ENCODE measurements at places on chromosomes 13 and 19.

- DNase-seq, result no peak
These were observed 35.9 kb downstream of the OXGR1 start for GRCh38 chr13:96958286-96958891.

DNA sequence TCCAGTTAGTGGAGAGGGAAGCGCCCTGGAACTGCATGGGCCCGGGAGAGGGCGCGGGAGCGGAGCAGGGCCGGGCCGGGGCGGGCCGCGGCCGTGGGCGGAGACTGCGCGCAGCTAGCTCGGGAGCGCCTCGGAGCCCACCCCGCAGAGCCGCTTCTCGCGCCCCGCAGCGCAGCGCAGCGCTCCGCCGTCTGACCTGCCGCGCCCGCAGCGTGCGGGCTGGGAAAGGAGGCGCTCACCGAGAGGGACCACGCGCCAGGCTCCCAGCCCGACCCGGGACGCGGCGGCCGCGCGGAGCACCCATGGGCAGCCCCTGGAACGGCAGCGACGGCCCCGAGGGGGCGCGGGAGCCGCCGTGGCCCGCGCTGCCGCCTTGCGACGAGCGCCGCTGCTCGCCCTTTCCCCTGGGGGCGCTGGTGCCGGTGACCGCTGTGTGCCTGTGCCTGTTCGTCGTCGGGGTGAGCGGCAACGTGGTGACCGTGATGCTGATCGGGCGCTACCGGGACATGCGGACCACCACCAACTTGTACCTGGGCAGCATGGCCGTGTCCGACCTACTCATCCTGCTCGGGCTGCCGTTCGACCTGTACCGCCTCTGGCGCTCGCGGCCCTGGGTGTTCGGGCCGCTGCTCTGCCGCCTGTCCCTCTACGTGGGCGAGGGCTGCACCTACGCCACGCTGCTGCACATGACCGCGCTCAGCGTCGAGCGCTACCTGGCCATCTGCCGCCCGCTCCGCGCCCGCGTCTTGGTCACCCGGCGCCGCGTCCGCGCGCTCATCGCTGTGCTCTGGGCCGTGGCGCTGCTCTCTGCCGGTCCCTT is at the start of gene MLNR:
MLNR (plus strand) TSS at position 303 of the 820 bp plus-strand sequence; CDS start at position 303, 0 bp downstream.
- peak; percentile 16 for DNase-seq

- DNase-seq, result peak; percentile 82
These were observed 4.9 kb upstream of the TNFSF14 start for GRCh38 chr19:6674868-6675305.

DNA sequence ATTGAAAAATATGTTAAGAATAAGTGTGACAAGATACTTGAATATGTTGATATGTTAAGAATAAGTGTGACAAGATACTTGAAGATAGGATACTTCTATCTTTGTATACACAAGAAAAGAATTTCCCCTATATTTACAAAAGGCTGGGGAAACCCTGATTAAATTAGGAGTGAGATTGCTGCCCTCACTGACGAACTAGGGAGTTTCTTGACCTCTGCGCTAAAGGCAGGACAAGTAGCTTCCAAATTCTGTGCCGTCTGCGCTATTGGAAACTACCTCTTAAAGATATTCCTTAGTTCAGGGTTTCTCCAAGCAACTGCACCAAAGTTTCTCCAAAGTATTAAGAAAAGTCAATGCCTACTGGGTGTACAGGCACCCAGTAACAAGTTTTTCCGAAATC is 730 bp downstream of the ZNF260 start:
- DNase-seq, result no peak

DNA sequence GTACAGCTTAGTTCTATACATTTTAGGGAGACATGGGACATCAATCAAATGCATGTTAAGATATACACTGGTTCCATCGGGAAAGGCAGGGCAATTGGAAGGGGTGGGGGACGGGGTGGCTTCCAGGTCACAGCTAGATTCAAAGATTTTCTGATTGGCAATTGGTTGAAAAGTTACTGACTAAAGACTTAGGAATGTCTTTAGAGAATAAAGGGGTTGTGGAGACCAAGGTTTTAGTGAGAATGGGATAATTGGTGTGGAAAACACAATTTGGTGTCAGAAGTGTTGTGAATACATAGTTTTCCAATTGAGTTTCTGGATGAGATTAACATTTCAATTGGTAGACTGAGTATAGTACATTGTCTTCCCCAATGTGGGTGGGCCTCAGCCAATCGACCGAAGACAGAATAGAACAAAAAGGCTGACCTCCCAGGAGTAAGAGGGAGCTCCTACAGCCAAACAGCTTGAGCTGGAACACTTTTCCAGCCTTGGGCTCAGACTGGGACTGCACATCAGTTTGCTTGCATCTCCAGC is 988 bp upstream of the CCDC169 start:
- DNase-seq, result no peak

- no peak for DNase-seq
These were observed 25.9 kb downstream of the RCN3 start for GRCh38 chr19:49553451-49554271.

DNA sequence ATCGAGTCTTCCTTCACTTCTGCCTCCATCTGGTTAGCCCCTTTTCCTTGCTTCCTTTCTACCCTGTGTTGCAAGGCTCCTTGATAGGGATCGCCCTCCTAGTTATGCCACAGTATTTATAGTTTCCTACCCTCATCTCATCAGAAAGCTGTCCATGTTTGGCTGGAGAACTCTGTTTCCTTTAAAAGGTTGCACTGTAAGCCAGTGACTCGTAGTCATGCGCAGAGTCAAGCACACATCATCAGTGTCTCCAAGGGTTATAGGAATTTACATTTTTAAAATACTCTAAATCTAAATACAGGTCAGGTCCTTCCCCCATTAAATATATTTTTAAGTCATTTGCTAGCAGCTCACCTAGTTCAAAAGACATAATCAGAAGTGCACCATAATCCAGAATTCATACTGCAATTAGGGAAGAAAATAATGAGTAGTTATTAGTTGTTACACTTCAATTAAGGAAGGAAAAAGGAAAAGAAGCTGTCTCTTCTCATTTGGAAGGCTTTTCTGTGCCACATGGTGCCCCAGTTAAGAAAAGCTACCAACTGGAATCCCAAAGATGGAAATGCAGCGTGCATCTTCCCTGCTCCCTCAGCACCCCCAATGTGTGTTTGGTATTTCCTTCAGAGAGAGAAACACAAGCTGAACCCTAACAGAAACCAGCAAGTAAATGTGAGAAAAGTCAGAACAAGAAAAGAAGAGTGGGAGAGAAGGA is 81.0 kb downstream of the GPR12 start:
- DNase-seq, result no peak

- DNase-seq, result no peak
These were observed 171.7 kb downstream of the LACC1 start for GRCh38 chr13:44051405-44051804.

- no peak for DNase-seq
These were observed 7.8 kb upstream of the DGKH start for GRCh38 chr13:42040730-42041010.

GRCh38 chr13:75458696-75459422 is 23.1 kb downstream of the TBC1D4 start:
- no peak for DNase-seq

GRCh38 chr19:45478454-45479238 is 10.8 kb downstream of the FOSB start:
- peak; percentile 90 for DNase-seq

- no peak for DNase-seq
These were observed 3.3 kb downstream of the P2RY11 start for GRCh38 chr19:10114651-10115391.

GRCh38 chr13:90951663-90952062 is 395.8 kb upstream of the MIR17HG start:
- no peak for DNase-seq

DNA sequence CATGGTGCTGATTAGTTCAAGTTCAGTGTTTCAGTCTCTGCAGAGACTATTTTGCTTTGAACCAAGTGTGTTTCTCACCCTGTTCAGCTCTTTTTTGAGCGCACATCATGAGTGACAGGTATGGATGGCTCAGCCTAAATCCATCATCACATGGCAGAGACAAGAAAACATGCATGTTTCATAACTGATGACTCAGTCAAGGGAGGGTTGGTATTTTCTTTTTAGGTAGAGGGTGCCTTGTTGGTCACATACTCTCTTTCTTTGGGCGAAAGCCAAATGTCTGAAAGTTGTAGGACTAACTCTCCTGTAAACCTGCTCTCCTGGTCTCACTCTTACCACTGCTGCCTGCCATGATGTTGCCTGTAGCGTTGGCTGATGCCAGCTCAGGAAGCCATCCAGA is 48.1 kb upstream of the RAP2A start:
- no peak for DNase-seq

DNA sequence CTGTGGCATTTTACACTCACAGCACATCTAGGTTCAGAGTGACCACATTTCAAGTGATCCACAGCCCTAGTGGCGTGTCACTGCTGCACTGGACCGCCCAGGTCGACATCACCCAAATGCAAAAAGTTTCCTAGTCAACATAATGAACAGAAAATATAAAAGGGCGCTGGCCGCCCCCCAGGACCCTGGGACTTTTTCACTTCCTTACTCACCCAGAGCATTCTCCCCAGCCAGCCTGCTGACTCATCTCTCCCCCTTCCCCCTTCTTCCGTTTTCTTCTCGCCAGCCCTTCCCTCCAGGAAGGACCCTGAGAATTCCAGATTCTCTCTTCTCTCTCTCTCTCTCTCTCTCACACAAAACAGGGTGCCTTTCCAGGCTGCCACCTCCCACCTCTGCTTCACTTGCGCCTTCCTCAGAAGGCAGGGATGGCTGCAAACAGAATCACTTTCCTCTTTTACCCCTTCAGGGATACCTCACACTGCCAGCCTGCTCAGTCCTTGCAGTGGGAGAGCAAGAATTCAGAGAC is 21.0 kb upstream of the GRWD1 start:
- DNase-seq, result no peak

- DNase-seq, result no peak
These were observed 43.8 kb downstream of the SPRY2 start for GRCh38 chr13:80297094-80297493.

GRCh38 chr13:113669755-113670341 is 2.8 kb downstream of the GRK1 start:
- DNase-seq, result peak; percentile 26

DNA sequence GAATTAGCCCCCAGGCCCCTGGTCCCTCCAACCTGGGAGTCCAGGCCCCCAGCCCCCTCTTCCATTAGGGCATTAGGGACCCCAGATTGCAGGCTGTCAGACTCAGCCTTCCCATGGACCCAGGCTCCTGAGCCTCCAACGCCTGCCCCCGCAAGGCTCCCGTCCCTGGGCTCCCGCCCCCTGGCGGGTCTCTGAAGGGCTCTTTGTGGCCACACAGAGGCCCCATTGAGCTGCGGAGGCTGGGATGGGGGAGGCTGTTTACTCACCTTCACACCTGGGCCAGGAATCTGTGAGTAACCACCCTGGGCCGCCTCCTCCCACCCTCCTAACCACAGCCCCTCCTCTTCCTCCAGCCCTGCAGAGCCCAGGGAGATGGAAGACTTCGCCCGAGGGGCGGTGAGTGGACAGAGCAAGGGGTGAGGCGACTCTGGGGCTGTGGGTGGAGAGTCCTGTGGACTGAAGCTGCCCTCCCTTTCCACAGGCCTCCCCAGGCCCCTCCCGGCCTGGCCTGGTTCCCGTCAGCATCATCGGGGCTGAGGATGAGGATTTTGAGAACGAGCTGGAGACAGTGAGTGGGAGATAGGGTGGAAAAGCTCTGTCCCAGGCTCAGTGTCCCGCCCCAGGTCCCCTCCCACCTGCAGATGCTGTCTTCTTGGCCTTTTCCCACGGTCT is 4.9 kb downstream of the ARHGEF1 start:
- DNase-seq, result peak; percentile 93

- no peak for DNase-seq
These were observed 67.5 kb downstream of the STARD13 start for GRCh38 chr13:33218020-33218419.

- no peak for DNase-seq
These were observed 22.4 kb downstream of the NAXD start for GRCh38 chr13:110637747-110638146.

DNA sequence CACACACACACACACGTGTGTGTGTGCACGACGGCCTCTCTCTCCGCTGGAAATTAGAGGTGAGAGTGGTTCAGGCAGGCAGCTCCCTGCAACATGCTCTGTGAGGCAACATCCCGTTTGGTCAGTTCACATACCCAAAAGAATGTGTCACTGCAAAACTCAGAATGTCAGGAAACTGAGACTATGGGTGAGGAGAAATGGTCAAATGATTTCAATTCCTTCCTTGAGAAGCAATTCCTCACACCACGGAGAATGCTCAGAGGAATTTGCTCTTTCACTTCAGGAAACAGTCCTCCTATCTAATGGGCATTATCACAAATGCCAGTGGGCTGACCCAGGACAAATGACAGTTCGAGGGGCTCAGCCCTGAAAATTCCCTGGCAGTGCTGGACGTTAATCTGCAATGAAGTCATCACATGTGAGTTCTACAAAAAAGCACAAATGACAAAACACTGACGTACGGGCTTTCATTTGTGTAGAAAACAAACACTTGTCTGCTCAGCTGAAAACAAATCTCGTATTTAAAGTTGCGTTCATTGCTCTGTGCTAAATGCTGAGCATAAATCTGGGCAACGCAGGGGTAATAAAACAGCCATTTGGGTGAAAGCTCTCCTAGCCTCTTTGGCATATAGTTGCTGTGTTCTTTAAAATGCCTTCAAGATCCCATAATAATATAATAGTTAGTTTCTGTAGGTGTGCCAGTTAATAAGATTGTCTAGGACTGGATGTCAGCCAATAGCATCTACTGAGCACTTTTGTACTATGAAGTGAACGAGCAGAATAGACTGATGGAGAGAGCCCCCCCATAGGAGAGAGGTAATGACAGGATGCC is 18.6 kb upstream of the LATS2 start:
- DNase-seq, result no peak

DNA sequence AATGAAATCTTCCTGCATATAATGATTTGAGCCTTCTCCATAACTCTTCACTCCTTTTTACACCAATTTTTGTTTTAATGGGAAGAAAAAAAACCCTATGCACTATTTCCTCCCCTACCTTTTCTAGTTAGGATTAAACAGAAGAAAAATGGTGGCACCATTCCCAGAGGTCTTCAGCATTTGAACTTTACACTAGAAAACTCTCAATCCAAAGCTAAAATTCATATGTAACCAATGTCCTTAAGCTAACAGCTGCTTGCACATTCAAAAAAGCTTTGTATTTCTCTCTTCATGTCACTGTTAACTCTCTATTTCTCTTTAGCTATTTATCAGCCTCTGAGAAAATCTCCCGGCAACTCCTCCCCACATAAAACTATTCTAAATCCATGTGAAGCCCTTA is 90.3 kb upstream of the UBL3 start:
- DNase-seq, result no peak

DNA sequence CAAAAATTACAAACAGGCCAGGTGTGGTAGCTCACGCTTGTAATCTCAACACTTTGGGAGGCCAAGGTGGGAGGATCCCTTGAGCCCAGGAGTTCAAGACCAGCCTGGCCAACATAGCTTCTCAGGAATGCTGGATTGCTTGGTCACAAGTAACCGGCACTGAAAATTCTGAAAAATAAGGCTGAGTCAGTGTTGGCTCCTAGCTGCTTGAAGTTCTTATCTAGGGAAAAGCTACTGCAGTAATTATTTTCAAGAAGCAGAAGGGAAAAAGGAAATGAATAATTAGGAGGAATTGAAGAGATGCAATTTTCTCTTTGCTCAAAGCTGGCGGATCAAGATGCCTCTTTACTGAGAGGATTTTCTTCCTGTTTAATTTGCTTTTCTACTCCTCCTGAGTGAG is 75.0 kb upstream of the GTF3A start:
- no peak for DNase-seq
